ENCODE measurements at places on chromosomes 4 and X.

GRCh38 chr4:100049872-100050271 lies 99.8 kb upstream of the H2AZ1 start:
- no peak for DNase-seq

DNA sequence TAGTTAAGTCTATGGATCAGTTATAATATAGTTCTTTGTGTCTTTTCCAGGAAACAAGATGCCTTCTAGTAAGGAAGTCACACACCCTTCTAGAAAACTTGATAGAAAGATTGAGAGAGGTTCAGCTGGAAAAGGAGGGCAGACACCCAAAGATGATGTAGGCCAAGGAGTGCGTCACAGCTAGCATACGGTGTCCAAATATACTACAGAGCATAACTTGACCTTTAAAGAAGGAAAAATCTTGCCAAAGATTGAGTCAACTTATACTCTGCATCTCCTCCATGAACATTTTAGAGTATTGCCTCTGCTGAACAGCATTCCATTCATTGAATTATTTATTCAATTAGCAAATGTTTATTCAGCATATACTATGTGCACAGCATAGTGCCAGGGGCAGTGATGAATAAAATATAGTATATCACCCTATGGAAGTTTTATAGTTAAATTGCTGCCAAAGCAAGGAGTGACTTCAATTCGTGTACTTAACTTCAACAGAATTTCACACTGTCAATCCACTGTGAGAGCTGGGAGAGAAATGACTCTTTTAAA lies 51.9 kb upstream of the SLC6A14 start:
- DNase-seq: no peak

DNA sequence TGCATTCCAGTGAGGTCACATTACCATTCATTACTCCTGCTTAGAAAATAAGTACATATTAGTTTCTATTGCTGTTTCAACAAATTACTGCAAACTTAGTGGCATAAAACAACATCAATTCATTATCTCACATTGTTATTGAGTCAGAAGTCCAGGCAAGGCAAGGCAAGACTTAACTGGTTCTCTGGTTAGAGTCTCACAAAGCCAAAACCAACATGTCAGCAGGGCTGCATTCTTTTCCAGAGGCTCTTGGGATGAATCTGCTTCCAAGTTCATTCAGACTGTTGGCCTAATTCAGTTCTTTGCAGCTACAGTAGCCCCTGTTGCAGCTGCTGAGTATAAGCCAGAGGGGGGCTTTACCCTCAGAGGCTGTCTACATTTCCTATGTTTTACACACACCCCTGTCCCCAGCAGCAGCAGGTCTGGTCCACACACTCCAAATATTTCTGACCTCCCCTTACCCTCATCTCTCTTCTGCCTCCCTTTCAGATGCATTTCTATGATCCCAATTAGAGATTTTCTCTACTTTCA lies 892.1 kb upstream of the EPHA5 start:
- no peak for DNase-seq

- no peak for DNase-seq
Measured at GRCh38 chr4:139416073-139416673, 37.7 kb upstream of the RAB33B start.

DNA sequence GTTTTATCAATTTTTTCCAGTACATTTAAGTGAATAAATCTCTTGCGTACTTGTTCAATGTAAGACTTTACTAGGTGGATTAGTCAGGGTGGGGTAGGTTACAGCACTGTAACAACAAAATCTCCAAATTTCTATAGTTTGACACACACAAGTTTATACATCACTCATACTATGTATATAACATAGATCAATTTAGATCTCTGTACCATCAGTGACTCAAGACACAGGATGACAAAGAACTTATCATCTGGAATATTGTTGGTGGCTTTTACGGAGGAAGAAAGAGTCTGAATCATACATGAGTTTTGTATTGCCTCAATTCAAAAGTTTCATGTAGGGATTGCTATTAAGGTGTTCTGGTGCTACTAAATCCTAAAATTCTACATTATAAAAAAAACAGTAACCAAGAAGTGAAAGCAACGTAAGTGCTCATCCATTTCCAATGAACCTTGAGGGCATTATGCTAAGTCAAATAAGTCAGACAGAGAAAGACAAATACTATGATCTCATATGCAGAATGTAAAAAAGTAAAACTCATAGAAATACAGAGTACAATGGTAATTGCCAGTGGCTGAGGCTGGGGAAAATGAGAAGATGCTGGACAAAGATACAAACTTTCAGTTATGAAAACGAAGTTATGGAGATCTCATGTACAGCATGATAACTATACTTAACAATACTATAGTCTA lies 98.0 kb upstream of the DKK2 start:
- DNase-seq: no peak

GRCh38 chr4:40289366-40290188 lies 45.6 kb upstream of the CHRNA9 start:
- DNase-seq: no peak

GRCh38 chr4:24209131-24209530 lies 319.3 kb upstream of the PPARGC1A start:
- DNase-seq: no peak

GRCh38 chr4:144582975-144583374 lies 63.0 kb upstream of the HHIP start:
- DNase-seq: no peak

DNA sequence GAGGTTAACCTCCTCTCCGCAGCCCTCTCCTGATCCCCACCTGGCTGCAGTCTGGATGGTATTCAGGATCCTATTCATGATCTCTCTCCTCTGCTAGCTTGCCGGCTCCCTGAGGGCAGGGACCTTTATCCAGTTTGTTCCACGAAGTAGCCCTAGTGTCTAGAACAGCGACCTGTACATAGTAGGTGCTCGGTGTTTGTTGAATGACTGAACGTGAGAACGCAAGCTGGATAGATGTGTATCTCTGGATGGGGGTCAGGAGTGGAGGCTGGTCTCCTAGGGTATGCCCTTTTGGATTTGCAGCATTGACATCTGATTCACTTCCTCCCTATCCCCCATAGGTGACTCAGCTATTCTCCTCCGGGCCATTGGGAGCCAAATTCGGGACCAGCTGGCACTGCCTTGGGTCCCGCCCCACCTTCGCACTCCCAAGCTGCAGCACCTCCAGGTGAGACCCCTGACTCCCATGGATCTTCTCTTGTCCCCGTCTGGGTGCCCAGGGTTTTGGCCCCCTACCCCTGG lies 7.3 kb downstream of the CCDC22 start:
- DNase-seq: no peak

GRCh38 chrX:43655151-43656004 lies 721 bp upstream of the MAOA start:
- peak; percentile 18 for DNase-seq

- DNase-seq: no peak
Measured at GRCh38 chr4:173057442-173057841, 111.2 kb upstream of the GALNT7 start.

- DNase-seq: no peak
Measured at GRCh38 chrX:15505101-15505500, 4.5 kb downstream of the BMX start.

DNA sequence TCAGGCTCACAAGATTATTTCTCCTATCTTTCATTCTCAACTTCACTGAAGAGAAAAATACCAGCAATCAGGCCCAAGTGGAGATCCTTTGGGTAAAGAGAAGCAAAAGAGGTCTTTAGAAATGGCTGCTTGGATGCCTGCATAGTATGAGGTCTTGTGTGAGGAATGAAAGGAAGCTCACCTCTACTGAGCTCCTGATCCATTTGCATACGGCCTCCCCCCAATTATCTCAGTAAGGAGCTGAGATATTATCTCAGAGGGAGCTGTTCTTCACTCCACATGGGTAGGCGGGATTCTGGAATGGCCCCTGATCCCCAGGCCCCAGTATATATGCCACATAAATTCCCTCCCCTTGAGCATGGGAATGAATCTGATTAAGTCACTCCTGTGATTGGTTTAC lies 75.8 kb downstream of the EVC2 start:
- DNase-seq: no peak

DNA sequence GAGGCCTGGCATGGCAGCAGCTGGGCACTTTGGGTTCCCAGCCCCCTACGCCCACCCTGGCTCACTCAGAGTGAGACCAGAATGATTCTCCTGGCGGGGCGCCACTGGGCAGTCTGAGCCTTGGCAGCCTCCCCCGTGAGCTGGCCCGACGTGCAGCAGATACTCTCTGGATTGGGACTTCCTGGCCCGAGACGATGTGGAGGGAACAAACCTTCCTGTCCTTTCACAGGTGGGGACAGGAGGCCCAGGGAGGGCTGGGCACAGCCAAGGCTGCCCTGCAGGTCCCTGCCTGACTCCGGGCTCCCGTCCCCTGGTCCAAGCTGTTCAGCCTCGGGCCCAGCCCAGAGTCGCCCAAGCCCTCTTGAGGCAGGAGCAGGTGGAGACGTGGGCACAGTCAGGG lies 17.9 kb upstream of the ADD1 start:
- no peak for DNase-seq

All from CD8-positive, alpha-beta memory T cell (primary cell).